Left ventricle myocardium superior (tissue), 1 donor: ENCODE measurements at places on chromosomes 3 and 15. TPM values are rescaled to one million over a fixed set of nuclear protein-coding genes. Genes with fewer than 3 reads are reported as not detected.

CPLX3 gene
- total RNA-seq = 4.1 TPM

SAXO2 gene
- total RNA-seq = 2.6 TPM

CPN2 gene
- 0.40 TPM for total RNA-seq

DNA sequence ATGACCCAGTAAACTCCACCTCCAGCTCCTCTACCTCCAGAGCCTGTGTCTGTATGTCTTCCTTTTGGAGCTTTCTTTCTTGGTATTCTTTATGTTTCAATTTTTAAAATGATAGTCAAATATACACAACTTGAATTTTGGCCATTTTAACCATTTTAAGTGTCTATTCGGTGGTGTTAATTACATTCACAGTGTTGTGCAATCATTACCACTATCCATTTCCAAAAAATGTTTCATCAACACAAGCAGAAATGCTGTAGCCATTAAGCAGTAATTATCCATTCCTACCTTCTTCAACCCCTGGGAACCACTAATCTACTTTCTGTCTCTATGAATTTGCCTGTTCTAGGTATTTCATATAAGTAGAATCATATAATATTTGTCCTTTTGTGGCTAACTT, 194.5 kb upstream of the TSC22D2 start:
- no peak for DNase-seq

DNA sequence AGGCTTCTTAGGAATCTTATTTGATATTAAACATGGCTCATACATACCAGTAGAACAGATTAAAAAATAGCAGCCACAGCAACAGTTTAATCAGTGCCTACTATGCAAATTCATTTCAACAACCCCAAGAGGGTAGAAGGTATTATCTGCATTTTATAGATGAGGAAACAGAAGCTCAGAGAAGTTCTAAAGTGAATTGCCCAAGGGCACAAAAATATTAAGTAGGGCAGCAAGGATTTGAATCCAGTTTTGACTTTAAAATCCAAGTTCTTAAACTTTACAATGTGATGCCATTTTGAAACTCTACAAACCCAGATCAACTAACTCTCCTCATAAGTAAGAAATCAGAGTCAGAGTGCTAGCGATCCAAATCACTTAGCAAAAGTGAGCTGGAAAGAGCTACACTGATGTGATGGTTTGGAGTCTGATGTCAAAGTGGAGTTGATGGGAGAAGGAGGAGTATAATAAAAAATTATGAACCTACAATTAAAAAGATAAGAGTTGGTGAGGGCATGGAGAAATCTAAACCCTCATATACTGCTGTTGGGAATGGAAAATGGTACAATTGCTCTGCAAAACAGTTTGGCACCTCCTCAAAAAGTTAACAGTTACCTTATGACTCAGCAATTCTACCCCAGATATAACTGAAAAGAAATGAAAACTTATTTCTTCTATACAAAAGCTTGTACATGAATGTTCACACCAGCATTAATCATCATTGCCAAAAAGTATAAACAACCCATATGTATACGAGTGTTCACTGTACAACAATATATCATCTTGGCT, 51.0 kb upstream of the PLXND1 start:
- no peak for DNase-seq

- DNase-seq = peak; percentile 67
Observed at GRCh38 chr3:126197854-126198584, 17.6 kb upstream of the ALDH1L1 start.

DNA sequence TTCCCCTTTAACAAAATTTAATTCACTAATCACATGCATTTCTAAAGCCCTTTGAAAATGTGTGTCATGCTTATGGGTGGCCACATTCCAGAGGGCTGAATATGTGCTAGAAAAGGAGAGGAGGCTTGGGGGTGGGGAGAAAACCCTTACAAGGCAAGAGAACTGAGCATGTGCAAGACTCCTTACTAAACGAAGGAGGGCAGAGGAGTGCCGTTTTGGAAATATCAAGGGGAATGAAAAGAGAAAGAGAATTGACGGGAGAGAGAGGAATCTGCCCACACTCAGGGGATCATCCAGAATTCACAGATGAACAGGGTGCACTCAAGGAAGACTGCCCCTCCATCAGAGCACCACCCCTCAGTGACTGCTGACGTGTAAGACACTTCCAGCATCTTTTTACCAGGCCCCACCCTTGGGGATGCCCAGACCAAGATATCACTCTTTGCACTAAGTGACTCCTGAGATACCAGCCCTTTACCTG, 37.9 kb upstream of the TSC22D2 start:
- no peak for DNase-seq

GRCh38 chr3:26018889-26019288, 229.0 kb downstream of the OXSM start:
- DNase-seq = no peak
